ENCODE measurements at places on chromosomes 4 and X.

DNA sequence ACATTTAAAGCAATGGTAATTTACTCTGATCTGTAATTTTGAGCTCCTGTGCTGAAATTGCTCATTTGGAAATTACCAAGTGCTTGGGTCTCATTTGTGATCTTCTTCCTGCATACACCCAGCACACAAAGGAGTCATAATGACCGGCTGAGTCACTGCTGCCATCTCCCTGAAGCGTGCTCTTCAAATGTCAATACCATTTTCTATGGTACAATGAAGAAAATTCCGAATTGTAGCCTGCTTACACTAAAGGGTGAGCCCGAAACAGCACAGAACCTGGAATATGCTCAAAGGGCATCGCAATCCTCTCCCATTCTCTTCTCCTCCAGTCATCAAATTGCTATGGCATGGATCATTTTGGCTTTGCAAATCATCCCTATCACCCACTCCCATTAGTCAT lies 140.5 kb downstream of the GRIA3 start:
- no peak for DNase-seq

GRCh38 chrX:29466456-29466855 lies 748.9 kb upstream of the MAGEB2 start:
- no peak for DNase-seq

GRCh38 chr4:112296949-112297880 lies at the start of gene ALPK1:
ALPK1 (plus strand) TSS chr4:112297369.
- peak; percentile 82 for DNase-seq

GRCh38 chr4:69875576-69875975 lies 15.6 kb upstream of the SULT1E1 start:
- DNase-seq: no peak

- no peak for DNase-seq
Measured at GRCh38 chr4:152618971-152619370, 60.8 kb downstream of the TMEM154 start.

DNA sequence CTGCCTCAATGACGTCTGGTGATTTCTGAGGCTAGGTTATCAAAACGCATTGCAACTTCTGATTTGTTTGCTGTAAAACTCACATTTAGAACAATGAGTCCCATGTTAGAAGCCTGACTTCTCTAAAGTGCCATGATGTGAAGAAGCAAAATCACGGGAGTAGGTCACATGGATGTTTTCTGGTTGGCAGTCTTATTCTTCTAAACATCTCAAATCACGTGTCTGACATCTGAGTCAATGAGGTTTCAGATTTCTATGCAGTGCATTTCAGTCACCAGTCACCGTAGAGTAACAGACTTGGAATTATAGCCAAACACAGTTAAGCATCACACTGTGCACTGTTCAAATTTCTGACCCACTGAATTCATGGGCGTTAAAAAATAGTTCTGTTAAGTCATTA lies 482.1 kb downstream of the TMA16 start:
- DNase-seq: no peak

- no peak for DNase-seq
Measured at GRCh38 chrX:37287741-37288444, 61.3 kb upstream of the PRRG1 start.

- DNase-seq: no peak
Measured at GRCh38 chr4:80619070-80619674, 283.6 kb downstream of the CFAP299 start.

DNA sequence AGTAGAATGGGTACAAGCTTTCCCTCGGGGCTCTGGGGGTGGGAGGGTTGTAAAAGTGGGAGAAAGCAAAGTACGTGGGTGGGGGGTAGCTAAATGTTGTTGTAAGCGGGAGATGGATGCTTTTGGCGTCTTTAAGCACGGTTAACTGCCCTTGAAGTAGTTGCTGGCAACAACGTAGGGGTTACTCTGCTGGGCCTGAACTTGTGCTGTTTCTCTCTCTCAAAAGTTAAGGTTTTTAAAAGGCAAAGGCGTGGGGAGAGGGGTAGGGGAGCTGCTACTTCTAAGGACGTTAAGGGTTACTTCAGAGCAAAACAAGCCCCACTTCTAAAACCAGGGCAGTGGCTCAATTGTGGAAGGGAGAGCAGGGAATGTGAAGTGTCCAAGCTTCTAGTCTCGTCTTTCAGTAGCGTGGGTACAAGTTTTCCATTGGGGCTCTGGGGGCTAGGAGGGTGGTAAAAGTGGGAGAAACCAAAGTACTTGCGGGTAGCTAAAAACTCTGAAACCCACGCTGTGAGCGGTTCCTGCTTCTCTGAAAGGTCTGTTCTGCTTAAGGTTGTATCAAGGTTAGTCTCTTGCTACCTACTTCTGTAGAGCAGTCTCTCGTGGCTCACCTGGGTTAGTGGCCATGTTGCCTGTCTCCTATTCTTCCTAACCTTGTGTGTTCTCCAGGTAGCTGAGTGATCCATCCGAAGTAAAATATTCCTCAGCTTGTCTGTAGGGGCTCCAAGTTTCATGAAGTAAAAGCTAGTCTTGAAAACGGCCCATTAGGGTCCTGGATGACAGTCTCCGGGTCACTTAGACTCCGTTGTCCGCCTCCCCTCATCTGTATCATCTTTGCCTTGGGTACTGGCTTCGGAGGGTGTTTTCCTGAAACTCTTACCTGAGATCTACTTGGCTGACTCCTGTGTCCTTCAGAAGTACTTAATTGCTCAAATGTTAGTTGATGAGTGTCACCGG lies 1.7 kb upstream of the WDR1 start:
- DNase-seq: no peak

GRCh38 chr4:172392741-172393140 lies 579.5 kb downstream of the GALNTL6 start:
- no peak for DNase-seq

- no peak for DNase-seq
Measured at GRCh38 chrX:70012756-70013155, 37.0 kb downstream of the AWAT2 start.

GRCh38 chr4:13126976-13127910 lies 356.9 kb downstream of the RAB28 start:
- no peak for DNase-seq

DNA sequence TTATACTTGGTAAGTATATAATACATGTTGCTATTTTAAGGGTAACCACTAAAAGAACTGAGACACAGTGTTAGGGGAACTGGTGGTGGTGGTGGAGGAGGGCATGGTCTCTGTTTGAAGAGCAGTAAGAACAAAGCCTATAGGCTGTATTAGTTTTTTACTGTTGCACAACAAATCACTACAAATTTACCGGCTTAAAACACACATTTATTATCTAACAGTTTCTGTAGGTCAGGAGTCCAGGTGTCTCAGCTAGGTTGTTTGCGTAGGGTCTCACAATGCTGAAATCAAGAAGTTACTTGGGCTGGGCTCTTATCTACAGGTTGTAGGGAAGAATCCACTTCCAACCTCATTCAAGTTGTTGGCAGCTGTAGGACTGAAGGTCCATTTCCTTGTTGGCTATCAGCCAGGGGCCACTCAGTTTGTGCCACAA lies 52.6 kb downstream of the CASK start:
- no peak for DNase-seq

- DNase-seq: no peak
Measured at GRCh38 chr4:126071346-126072333, 756.9 kb downstream of the FAT4 start.

DNA sequence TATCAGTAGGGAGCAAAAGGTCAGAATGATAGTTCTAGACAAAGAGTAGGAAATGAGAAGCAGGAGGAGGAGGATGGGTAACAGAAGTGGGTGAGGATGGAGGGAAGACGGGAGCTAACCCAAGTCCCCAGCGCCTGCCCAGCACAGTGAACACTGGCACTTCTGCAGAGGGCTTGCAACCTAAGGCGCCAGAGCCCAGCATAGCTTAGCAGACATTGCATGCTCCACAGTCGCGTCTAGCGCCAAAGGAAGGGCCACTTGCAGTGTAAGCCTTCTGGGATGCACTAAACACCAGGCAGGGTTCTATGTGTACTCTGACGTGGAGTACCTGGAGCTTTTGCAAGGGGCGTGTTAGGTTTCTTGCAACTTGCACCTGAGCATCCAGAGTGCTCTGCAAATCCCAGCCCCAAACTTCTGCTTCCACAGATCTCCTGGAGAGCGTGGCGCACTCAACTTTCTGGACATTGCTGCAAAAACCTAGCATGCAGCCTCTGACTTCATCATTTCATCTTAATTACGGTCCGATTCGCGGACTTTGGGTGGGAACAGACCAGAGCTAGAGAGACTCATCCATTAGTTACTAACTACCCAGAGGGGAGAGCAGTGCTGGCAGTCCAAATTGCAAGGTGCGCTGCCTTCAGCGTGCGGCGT lies 46.5 kb upstream of the NKAP start:
- no peak for DNase-seq

DNA sequence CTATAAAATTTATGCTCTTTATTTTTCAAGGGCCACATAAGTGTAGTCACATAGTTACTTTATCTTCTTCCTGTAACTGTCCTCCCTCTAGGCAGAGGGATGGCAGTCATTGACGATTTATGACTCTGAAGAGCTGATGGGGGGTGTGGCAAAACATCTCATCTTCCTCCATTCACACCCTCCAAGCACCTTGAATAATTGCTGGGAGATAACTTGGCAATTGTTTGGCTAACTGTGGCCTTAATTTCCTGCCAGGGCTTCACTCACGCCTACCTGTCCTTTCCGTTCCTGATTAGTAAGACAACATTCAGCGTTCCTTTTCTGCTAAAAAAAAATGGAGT lies 329.2 kb downstream of the ARHGAP10 start:
- no peak for DNase-seq

- DNase-seq: no peak
Measured at GRCh38 chr4:185204238-185204910, 574 bp upstream of the CFAP97 start.

GRCh38 chrX:38220024-38220414 lies 652 bp downstream of the SRPX start:
- DNase-seq: no peak

- no peak for DNase-seq
Measured at GRCh38 chr4:163042306-163042705, 124.4 kb downstream of the NAF1 start.

DNA sequence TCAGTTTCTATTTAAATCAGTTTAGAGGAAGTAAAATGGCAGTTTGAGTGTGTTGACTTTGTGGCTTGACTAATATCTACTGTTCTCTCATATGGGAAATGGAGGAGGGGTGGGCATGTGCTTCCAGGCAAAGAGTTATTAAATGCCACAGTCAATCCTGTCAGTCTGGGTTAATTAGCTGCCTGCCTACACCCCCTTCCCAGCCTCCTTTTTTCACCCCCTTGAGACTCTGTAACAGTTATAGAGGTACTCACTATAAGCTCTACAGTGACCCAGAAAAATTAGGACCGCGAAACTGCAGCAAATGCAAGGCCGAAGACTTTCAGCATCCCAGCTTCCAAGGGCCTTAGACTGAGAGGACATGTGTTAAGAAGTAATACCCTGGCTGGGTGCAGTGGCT lies 165.2 kb downstream of the CORIN start:
- DNase-seq: no peak

DNA sequence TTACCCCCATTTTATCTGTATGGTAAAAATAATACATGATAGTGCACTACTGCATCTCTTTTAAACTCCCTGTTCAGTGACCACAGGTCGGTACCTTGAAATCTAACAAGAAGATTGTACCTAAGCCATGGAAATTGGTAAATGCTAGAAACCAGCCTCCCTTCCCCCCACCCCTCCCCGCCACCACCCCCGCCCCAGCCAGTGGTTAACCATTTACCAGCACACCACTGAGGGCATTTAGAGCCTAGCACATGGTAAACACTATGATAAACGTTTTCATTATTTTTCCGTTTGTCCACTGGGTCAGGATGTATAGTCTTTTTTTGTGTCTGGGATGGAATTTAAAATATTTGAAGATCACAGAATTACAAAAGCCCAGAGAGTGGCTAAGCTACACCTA lies 703 bp upstream of the FTSJ1 start:
- DNase-seq: no peak

GRCh38 chrX:106510713-106511403 lies 100.9 kb upstream of the RADX start:
- DNase-seq: no peak

- no peak for DNase-seq
Measured at GRCh38 chr4:91108751-91109150, 981.6 kb downstream of the CCSER1 start.

GRCh38 chrX:113289503-113289902 lies 448.9 kb upstream of the AMOT start:
- no peak for DNase-seq

DNA sequence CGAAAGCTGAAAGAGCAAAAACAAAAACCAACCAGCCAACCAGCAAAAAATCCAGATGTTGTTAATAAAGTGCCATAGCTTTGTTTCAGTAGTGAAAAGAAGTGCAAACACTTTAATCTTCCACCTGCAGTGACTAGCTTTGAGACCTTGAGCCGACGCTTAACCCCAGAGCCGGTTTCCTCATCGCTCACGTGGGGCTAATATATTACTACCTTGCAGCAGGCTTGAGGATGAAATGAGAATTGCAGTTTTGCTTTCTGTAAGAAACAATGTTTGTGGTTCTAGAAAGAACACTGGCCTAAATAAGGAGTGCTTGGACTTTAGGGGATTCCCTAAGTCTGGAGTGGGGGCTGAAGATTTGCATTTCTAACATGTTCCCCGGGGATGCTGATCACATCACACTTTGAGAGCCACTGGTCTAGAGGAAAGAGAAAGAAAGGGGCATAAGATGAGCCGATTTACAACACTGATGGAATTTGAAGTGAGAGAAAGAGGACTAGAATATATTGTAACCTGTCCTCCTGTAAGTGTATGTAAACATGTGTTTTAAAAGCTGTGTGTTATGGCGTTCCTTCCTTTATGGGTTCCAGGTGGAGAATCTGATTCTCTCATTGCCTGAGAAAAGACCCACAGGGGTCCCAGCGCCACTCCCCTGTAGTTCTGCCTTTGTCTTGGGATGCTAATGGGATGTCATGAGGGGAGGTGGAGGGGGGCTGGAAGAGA lies 1.4 kb downstream of the FGF2 start:
- peak; percentile 35 for DNase-seq

- DNase-seq: peak; percentile 86
Measured at GRCh38 chrX:386768-387575, at the start of gene PPP2R3B. PPP2R3B (minus strand) TSS chrX:386907; CDS start chrX:386691, 216 bp downstream.

GRCh38 chr4:162891788-162892707 lies 274.6 kb downstream of the NAF1 start:
- DNase-seq: no peak

- DNase-seq: no peak
Measured at GRCh38 chr4:15327311-15328298, 100.2 kb upstream of the C1QTNF7 start.

DNA sequence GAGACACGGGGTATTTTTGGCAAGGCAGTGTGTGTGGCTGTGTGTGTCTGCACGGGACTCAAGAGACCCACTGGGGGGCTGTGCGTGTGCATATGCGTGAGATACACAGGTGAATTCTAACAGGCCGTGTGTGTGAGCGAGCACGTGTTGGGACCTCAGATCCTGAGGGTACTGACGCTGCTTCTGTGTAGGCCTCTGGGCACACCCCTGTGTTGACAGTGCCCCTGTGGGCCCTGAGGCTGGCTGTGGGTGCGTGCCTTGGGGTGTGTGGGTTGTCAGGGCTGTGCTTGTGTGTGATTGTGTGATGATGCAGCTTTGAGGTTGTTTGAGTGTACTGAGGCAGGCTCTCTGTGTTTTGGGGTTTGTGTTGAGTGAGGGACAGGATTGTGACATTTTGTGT lies 13.9 kb downstream of the FOXP3 start:
- no peak for DNase-seq

All from HL-60 (cell line).